Posterior cingulate gyrus (tissue), 11 donors: ENCODE measurements at places on chromosomes 2 and 18.

- DNase-seq: no peak
Observed at GRCh38 chr2:35463805-35464596, 891.6 kb upstream of the CRIM1 start.

- DNase-seq: no peak
Observed at GRCh38 chr2:180652794-180653193, 327.6 kb upstream of the UBE2E3 start.

DNA sequence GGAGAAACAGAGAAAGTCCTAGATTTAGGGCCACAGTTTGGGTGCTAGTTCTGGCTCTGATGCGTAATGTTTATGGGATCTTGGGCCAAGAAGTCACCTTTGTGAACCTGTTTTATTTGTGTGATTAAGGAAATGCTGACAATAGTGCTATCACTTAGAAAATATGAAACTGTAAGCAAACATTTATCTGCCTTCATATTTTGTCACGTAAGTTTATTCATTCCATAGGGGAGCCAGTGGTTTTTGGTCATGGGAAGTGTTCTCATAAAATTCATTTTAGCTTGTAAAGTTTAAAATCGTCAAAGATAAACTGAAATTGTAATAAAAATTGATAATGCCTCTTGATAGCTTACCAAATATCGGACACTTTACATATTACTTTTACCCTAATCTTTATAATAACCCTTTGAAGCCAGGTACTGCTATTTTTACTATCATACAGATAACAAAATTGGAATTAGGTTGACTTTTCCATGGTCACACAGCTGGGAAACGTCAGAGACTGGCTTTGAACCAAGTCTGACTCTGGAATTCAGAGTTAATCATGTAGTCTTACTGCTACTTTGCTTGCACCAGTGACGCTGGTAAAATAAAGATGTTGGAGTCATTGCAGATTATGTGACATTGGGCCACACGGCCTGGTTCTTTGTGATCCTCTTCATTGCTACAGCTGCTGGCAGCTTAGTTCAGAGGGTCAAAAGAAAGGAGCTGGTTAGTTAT is 99.7 kb downstream of the ICA1L start:
- DNase-seq: no peak

DNA sequence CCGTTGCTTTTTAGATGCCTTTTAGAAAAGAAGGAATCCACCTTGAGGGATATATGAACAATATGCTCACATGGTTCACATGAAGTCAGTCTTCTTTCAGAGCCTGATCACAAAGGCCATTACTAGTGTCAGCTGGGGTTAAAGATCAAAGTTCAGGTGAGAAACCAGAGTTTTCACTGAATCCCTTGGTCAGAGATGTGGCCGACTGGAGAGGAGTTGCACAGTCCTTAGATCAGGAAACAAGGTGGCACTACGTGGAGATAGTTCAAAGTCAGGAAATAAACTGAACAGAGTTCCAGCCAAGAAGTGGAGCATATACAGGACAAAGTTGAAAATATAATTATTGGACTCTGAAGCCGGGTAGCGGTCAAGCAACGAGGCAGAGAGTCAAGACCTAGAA is 54.6 kb downstream of the AAK1 start:
- no peak for DNase-seq

DNA sequence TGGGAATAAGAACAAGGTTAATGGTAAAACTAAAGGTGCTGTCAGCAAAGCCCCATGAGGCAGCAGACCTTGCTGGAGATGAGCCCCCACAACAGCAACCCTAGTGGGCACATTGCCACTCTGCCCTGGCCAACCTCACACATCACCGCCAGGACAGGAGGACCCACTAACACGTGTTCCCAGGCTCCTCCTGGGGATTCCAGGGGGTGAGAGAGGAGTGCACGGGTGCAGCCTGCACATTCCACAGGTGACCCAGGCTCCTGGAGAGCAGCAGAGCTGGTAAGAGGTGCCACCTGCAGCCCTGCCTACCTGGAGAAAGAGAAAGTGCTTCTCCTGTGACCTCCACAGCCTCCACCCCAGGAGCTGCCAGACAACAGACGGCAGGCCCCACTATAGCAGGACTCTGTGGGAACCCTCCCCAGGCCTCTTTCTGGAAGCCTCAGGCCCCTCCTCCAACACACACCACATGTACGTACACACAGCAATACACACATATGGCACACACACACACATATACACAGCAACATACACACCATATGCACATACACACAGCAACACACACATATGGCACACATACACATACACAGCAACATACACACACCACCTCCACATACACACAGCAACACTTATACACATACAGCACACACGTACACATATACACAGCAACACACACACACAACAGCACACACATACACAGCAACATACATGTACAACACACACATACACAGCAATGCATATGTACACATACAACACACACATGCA is 187.1 kb downstream of the GLI2 start:
- no peak for DNase-seq

- DNase-seq: no peak
Observed at GRCh38 chr2:215843579-215843978, 169.8 kb downstream of the MREG start.

DNA sequence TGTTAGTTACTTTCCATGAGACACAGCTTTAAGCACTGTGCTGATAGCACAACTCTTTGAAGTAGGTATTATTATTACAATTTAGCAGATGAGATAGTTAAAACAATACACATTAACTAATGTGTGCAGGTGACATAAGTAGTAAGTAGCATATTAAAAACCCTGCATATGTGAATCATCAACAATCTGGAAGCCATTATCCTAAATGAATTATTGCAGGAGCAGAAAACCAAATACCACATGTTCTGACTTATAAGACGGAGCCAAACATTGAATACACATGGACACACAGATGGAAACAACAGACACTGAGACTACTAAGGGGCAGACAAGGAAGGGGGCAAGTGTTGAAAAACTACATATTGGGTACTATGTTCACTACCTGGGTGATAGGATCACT is 300.3 kb upstream of the GULP1 start:
- DNase-seq: no peak

DNA sequence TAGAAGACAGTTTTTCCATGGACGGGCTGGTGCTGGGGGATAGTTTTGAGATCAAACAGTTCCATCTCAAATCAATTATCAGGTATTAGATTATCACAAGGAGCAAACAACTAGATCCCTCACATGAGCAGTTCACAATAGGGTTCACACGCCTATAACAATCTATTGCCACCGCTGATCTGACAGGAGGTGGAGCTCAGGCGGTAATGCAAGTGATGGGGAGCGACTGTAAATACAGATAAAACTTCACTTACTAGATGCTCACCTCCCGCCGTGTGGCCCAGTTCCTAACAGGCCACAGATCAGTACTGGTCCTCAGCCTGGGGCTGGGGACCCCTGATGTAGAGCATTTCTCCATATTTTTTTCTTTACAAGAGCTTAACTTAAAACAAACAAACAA is 203.6 kb downstream of the CDH7 start:
- DNase-seq: no peak

GRCh38 chr2:43221763-43222474 is 4.5 kb downstream of the ZFP36L2 start:
- DNase-seq: peak; percentile 82
